Activated CD4-positive, CD25-positive, alpha-beta regulatory T cell (primary cell): ENCODE measurements at places on chromosomes 5 and 9.

GRCh38 chr9:117359910-117360309, 54.9 kb downstream of the ASTN2 start:
- no peak for DNase-seq

GRCh38 chr9:95105519-95106287, 211.8 kb downstream of the FANCC start:
- DNase-seq: no peak

GRCh38 chr5:3325201-3325971, 270.2 kb upstream of the IRX1 start:
- DNase-seq: no peak

DNA sequence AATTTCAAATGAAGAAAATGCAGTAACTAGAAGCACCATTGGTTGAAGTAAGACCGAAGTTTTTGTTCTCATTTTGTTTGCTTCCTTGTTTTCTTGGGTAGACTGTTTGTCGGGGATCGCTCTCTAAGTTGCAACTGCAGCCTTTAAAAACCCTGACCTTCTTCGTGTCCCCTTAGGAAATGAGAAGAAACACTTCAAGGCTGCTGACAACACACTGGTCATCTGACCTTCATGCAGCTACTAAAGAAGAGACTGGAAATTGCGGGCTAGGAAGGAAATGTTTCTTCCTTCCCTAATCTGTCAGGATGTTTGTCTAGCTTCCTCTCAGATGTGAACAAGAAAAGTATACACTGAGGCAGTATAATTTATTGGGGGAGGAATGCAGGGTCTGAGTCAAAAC, 50.7 kb upstream of the CHSY3 start:
- no peak for DNase-seq

DNA sequence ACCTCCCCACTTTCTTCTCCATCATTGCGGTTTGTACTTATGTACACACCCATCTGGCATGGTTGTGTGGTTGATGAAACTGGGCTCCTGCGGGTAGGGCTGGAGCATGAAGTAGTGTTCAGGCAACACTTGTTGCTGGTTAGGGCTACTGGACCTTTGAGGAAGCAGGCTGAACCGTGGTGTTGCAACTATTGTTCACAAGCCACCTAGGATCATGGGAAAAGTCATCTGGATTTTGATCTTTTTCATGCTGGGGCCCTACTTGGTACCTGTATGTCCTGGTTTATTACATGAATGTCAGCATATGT, 40.1 kb upstream of the TIFAB start:
- DNase-seq: no peak

- no peak for DNase-seq
These were observed 1.3 kb downstream of the NPDC1 start for GRCh38 chr9:137044502-137045177.

- no peak for DNase-seq
These were observed 1127.4 kb downstream of the EFNA5 start for GRCh38 chr5:106543330-106543729.

DNA sequence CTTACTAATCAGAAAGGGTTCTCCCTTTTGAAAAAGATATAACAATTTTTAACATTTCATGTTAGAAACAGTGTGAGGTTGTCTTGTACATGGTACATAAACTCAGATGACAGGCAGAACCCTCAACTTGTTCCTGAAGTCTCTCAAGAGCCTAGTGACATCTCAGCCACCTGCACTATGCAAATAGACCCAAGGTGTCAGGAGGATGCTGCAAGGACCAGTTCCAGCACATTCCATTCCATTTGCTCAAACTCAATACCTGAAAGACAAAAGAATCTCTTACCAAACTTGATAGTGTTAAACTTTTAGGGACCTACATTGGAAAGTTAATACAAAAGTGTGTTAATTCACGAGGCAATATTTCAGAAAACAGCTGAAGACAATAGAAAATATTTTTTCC, 544.6 kb downstream of the CETN3 start:
- no peak for DNase-seq

GRCh38 chr9:13351778-13352386, 72.4 kb upstream of the MPDZ start:
- no peak for DNase-seq

DNA sequence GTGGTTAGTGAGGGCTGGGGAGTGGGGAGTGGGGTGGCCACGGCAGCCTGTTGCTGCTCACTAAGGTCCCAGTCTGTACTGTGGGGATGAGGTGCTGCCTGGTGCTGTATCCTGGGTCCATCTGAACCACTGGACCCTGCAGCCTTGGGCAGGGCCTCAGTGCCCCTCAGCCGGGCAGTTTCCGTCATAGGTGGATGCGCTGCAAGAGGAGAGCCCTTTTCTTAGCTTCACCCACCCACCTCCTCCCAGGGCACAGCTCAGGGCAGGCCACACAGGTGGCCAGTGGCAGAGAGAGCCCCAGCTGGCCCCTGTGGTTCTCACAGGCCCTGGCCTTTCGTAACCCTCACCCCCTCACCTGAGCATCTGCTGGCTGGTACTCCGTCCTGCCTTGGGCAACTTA, 46.2 kb downstream of the WNK2 start:
- DNase-seq: no peak

- no peak for DNase-seq
These were observed 47.2 kb downstream of the NIPAL4 start for GRCh38 chr5:157506981-157507780.

DNA sequence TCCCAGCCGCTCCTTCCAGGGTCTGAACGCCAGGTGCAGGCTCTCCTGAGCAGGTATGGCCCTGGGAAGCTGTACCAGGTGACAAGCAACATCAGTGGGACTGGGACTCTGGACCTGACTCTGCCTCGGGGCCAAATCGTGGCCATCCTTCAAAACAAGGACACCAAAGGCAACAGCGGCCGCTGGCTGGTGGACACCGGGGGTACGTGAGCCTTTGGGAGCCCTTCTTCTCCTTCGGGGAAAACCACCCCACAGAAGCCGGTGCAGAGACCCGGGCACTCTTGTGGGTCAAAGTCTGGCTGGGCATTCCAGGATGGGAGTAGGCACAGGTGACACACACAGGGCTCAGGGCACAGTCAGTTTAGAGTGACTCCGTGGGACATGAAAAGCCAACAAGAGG, 45.8 kb downstream of the ARHGEF37 start:
- no peak for DNase-seq
